ENCODE measurements at places on chromosomes 5 and 9.

- DNase-seq: no peak
Measured at GRCh38 chr9:115717298-115717697, 436.3 kb upstream of the PAPPA start.

GRCh38 chr9:95438561-95439357 lies 78.0 kb downstream of the PTCH1 start:
- DNase-seq: no peak

- DNase-seq: no peak
Measured at GRCh38 chr5:144429405-144429804, 258.7 kb downstream of the KCTD16 start.

GRCh38 chr5:73155271-73156222 lies 17.4 kb upstream of the TMEM174 start:
- DNase-seq: no peak

- no peak for DNase-seq
Measured at GRCh38 chr5:15695215-15695731, 195.3 kb downstream of the FBXL7 start.

DNA sequence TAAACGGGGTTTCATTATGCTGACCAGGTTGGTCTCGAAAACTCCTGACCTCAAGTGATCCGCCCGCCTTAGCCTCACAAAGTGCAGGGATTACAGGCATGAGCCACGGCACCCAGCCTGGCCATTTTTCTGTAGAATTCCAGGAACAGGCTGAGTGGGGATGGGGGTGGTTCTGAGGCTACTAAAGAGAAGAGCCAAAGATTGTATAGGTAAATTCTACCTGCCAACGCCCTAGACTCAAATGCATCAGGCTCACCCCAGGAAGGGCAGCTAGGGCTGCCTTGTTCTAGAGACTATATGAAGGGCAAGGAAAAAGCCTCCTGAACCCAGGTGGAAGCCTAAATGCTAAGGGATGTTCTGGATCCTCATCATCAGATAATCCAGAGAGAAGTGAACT lies 1.6 kb upstream of the C5orf52 start:
- no peak for DNase-seq

DNA sequence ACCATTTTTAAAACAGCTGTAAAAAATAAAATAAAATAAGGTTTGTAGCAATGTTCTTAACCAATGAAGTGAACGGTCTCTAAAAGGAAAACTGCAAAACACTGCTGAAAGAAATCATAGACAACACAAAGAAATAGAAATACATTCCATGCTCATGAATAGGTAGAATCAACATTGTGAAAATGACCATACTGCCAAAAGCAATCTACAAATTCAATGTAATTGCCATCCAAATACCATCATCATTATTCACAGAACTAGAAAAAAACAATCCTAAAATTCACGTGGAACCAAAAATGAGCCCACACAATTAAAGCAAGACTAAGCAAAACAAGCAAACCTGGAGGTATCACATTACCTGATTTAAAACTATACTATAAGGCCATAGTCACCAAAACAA lies 67.6 kb upstream of the RGMB start:
- DNase-seq: no peak

DNA sequence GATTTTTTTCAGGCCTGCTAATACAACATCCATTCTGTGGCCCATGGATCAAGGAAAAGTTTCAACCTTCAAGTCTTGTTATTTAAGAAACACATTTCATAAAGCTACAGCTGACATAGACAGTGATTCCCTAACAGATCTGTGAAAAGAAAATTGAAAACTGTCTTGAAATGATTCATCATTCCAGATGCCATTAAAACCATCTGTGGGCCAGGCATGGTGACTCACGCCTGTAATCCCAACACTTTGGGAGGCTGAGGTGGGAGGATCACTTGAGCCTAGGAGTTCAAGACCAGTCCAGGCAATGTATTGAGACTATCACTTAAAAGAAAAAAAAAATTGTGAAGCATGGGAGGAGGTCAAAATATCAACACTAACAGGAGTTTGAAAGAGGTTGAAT lies 6.0 kb downstream of the RAPGEF6 start:
- DNase-seq: no peak

DNA sequence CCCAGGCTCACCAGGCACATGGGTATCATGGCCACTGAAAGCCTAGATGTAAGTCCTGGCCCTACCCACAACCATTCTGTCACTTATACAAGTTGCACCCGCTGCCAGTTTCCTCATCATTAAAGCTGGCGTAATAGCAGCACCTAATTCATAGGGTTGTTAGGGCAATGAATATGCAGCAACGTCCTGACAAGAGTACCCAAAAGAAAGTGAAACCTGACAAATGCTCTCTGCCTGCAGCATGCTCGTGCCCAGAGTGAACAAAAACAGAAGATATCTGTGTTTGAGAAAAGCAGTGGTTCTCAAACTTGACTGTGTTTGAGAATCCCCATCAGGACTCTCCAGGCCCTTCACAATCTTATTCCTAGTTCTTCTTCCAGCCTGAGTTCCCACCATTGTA lies 632.4 kb downstream of the SEMA5A start:
- DNase-seq: no peak

DNA sequence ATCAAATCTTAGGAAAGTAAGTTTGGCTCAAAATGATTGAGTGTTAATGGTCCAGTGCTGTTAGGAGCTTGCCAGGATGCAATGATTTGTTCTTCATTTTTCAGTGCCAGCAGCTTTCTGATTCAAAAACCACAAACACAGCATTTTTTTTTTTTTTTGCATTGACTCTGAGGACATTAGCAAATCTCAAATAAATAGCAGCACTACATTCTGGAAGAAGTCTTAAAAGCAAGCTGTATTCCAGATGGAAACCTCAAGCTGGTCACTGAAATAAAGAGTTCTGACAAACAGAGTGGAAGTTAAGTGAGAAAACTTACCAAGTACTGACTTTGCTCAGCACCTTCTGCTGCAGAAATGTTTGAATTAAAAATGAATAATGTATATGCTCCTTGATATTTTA lies 1653.1 kb upstream of the CDH9 start:
- DNase-seq: no peak

- DNase-seq: no peak
Measured at GRCh38 chr9:109886041-109886440, 106.0 kb downstream of the PALM2AKAP2 start.

DNA sequence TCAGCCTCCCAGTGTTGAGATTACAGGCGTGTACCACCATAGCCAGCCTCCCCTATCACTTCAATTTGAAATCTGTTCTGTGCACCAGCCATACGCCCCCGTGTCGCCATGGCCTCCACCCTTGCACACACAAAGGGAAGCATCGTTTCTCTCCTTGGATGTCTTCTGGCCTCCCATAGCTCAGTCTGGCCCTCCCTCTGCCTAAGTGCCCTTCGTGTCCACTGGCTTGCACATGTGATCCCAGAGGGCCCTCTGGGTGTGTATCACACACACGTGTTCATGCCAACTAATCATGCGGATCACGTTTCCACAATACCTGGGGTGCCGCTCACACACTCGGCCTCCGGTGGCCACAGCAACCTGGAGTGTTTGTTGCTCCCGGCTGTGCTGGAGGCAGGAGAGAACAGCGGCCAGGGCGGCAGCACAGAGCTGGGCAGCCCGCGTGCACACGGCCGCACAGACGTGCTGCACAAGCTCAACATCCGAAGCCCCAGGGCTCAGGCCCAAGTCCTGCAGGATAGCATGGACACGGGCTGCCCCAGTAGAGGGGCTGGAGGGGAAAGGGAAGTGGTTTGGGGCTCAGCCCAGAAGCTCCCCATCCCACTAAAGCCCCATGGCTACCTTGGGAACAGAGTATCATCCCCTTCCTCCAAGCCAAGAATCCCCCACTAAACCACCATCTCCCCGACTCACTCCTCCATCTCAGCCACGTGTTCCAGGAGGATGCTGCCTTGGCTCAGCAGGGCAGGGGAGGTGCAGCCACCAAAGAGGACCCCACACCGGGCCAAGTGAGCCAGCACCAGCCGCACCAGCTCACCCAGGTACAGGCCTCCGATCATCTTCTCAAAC lies 10.9 kb downstream of the HK3 start:
- no peak for DNase-seq

GRCh38 chr5:71623221-71623794 lies 36.2 kb downstream of the MCCC2 start:
- DNase-seq: no peak

GRCh38 chr9:108410161-108410560 lies 445.6 kb downstream of the ACTL7B start:
- no peak for DNase-seq

DNA sequence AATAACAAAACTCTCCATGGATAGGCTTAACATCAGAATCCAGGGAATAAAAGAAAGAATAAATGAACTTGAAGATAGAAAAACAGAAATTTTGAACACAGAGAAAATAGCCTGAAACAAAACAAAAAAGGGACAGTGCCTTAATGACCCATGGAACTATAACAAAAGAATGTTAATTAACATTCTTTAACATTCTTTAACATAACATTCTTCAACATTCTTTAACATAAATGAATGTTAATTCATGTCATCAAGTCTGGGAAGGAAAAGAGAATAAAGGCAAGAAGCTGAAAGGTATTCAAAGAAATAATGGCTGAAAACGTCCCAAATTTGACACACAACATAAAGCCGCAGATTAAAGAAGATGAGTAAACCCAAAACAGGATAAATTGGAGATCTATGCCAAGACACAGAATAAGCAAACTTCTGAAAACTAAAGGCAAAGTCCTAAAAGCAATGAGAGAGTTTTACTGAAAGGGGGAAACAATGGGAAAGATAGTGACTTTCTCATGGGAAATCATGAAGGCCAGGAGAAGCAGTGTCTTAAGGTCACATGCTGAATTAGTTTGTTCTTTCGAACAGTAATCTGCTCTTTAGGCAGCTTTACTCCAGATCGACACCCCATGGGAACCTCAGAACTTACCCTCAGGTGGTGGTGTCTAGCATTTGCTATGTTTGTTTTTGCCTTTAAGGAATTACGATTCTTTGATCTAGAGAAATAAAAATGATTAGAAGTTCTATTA lies 483.0 kb downstream of the KDM4C start:
- no peak for DNase-seq

DNA sequence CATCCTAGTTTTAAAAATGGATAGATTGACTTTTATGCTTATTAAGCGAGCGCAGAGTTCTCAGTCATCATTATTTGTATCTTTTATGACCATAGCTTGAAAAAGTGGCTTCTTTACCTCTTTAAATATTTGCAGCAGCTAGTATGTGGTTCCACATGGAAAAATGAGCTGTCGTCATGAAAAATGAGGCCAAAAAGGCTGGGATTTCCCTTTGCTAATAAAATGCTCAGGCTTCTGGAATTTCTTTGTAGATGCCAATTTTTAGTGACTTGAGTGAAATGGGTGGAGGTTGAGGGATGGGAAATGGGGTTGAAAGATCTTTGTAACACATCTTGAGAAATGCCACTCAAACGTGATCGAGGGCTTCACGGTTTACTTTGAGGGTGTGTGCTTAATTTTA lies 35.2 kb downstream of the RAI14 start:
- DNase-seq: no peak

GRCh38 chr5:116075191-116075831 lies 9.5 kb upstream of the COMMD10 start:
- no peak for DNase-seq

DNA sequence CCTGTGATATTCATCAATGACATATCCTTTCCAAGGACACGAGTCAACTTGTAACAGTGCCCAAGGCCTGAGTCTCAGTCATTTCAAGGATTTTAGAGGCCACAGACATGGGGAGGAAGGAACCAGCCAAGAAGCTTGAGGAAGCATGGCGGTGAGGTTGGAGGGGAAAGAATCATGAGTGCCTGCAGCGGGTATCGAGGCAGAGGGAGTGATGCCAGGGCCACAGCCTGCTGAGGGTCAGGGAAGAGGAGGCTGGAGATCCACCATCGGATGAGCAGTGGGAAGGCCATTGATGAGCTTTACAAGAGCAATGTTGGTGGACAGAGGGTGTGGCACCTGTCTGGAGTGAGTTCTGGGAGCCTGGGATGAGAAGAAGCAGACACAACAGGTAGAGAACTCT lies 88.5 kb upstream of the IER5L start:
- DNase-seq: no peak

DNA sequence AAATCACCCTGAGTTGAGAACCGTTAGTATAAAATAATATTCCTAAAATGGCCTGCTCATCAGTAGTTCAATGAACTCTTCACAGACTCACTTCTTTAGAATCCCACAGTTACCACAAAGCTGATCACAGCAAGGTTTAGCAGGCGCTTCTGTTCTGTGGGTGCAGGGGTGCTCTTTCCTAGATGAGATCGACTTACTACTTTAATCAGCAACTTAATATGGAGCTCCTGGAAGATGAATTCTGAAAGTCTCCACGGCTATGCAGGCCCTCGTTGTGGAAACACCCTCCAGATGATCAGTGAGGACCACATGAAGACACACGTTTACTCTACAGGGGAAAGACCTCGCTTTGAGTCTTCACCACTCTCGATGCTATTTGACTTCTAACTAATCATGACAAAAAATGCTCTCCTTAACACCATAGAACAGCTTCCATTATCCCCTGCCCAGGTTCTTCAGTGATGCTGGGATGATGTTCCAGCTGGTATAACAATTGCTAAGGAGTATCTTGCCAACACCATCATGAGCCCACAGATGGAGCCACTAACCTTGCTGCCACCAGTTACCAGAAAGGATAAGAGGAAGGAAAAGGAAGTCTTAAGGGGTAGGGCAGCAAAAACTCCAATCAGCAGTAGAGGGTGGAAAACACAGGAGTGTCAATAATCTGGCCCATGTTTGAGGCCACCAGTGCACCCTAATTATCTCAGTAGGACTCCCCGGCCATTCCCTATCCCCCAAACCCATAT lies 17.9 kb upstream of the GPX8 start:
- no peak for DNase-seq

- DNase-seq: no peak
Measured at GRCh38 chr5:151363673-151364072, 16.3 kb upstream of the SLC36A2 start.
